MCF 10A (cell line): ENCODE measurements at places on chromosomes 4 and X. TPM values are rescaled to one million over a fixed set of nuclear protein-coding genes. Genes with fewer than 3 reads are reported as not detected.

Gene FHDC1
- 2.0 and 2.7 TPM in 2 replicates for total RNA-seq

Gene CLIC2
- total RNA-seq = 6.0 and 9.2 TPM in 2 replicates

Gene TCP11X2
- total RNA-seq = not detected in 2 replicates

Gene MID1IP1
- total RNA-seq = 52.4 and 52.9 TPM in 2 replicates

Gene ERCC6L
- total RNA-seq = 1.0 and 1.8 TPM in 2 replicates

Gene SLC10A6
- not detected in 2 replicates for total RNA-seq

Gene NLGN4X
- total RNA-seq = 1.6 and 2.2 TPM in 2 replicates

Gene SHOX
- total RNA-seq = not detected in 2 replicates

Gene CT45A3
- total RNA-seq = not detected in 2 replicates

Gene FRMD7
- not detected in 2 replicates for total RNA-seq

DNA sequence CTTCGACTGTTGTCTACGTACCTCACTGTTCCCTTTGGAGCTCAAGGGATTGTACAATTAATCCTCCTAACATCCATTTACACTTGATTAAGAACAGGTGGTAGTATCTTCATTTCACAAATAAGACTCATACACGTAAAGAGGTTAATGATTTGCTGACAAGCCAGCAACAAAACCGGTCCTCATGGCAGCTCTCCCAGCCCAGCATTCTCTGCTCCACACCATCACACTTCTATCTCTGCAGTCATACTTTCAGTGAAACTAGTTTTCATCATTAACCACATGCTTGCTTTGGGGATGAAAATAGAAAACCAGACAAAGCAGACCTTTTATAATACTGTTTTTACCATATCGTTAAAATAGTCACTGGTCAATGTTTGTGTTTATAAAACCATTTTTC is 28.7 kb upstream of the CASK start:
- DNase-seq = no peak

DNA sequence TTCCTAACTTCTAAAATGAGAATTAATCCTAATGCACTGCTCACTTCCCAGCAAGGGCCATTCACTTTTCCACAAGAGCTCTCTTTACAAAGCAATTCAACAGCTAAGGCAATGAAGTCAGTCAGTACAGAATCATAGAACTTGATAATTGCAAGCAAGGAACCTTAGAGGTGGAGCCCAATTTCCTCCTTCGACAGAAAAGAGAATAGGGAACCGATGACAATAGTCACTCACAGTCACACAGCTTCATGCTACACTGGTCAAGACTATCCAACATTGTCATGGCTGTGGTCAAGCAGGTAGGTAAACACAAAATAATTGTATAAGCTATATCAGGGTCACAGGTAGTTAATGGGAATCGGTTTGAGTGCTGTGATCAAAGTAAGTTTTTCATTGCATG is 90.0 kb downstream of the ELOVL6 start:
- DNase-seq = no peak

DNA sequence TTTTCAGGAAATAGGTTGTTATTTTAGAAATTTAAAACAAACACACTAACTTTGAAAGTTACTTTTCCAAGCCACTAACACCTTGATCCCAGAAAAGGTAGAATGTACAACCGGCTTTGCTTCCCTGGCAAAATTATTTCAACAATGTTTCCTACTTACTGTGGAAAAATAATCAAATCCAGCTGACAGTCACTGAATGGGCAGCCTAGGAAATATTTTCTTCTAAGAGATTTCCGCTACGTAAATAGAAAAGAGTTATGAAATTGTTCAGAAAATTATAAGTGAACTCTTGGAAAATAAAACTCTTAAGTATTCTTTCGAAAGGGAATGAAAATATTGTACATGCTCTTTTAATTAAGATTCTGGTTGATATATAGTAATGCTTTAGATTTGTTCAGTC is 195.7 kb downstream of the GASK1B start:
- DNase-seq = no peak

GRCh38 chr4:17817027-17817426 is 6.2 kb downstream of the NCAPG start:
- peak; percentile 56 for DNase-seq

DNA sequence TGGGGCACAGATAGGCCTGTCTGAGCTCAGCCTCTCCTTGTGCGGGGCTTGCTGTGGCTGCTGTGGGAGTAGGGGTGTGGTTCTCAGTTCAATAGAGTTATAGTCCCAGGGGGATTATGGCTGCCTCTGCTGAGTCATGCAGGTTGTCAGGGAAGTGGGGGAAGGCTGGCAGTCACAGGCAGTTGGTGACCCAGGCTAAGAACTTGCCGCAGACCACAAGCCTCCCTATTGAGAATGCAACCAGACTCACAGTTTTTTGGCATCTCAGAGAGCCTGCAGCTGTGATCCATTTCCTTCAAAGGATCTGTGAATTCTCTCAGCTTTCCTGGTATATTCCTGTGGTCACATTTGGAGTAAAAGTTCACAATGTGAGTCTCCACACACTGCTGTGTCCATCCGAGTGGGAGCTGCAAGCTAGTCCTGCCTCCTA is 364.9 kb downstream of the ZNF674 start:
- peak; percentile 46 for DNase-seq

- DNase-seq = no peak
Observed at GRCh38 chrX:40099055-40099958, 1.5 kb upstream of the BCOR start.

- no peak for DNase-seq
Observed at GRCh38 chrX:107477406-107477805, 28.0 kb downstream of the FRMPD3 start.

DNA sequence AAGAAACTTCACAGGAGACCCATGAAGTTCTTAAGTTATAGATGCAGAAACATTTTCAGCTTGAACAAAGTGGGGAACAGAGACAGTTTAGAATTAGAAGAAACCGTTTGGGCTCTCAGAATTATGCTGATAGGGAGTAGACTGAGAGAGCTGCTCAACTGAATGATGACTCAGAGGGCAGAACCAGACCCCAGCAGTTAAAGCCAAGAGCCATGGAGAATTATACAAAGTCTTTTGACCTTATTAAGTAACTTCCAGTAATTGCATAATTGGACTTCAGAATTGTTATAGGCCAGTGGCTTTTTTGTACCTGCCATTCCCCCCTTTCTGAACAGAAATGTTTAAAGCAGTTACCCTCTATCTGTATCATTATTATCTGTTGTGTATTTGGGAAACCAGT is 642.1 kb downstream of the CCSER1 start:
- peak; percentile 3 for DNase-seq

- no peak for DNase-seq
Observed at GRCh38 chr4:48334900-48335384, 6.4 kb upstream of the SLAIN2 start.

- no peak for DNase-seq
Observed at GRCh38 chr4:122591196-122591595, 29.7 kb downstream of the IL21 start.

GRCh38 chr4:185562531-185562930 is 27.2 kb upstream of the PDLIM3 start:
- DNase-seq = no peak

DNA sequence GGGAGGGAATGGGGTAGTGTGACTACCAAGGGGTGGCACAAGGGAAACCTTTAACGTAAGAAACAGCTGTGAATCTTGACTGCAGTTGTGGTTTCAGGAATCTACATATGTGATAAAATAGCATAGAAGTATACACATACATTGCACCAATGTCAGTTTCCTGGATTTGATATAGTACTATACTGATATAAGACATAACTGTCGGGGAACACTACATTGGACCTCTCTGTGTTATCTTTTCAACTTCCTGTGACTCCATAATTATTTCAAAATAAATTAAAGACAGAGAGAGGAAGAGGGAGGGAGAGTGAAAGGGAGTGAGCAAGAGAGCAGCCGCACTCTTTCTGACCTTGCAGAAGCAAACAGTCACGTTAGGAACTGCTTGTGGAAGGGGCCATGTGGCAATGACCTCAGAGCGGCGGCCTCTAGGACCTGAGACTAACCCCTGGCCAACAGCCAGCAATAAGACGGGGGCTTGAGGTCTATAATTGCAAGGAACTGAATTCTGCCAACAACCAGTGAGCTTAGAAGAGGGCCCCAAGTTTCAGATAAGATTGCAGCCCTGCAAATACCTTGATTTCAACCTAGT is 47.4 kb downstream of the NALF2 start:
- no peak for DNase-seq

GRCh38 chr4:54322818-54323417 is 93.8 kb downstream of the PDGFRA start:
- DNase-seq = peak; percentile 85

GRCh38 chr4:153788051-153788412 is 851 bp downstream of the SFRP2 start:
- DNase-seq = no peak

DNA sequence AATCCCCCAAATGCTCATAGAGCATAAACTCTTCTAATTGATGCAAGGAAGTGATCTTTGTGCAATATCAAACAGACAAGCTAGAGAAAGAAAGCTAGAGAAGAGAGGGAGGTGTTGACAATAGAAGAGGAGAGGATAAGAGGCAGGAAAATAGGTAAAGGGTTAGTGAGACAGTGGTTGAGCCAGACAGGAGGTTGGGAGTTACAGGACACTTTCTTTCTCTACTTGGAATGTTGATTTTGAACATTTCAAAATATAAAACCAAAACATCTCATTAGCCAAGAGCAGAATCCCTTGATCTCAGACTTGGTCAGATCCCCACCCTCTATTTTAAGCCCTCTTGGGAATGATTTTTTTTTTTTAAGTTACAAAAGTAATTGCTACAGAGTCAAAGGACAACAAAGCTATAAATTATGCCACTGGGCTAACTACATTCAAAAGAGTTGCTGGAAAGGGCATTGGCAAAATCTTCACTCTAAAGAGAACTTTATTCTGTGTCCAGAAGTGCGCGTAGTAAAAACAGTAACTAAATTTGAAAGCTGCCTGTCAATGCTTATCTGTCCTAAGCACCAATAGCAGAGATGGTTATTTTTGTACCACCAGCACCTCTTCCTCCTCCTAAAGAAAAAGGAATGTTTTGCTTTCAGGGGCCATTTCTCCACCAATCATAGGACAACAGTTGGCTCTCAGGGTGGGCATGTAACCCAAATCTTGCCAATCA is 133.8 kb downstream of the PDGFC start:
- no peak for DNase-seq

DNA sequence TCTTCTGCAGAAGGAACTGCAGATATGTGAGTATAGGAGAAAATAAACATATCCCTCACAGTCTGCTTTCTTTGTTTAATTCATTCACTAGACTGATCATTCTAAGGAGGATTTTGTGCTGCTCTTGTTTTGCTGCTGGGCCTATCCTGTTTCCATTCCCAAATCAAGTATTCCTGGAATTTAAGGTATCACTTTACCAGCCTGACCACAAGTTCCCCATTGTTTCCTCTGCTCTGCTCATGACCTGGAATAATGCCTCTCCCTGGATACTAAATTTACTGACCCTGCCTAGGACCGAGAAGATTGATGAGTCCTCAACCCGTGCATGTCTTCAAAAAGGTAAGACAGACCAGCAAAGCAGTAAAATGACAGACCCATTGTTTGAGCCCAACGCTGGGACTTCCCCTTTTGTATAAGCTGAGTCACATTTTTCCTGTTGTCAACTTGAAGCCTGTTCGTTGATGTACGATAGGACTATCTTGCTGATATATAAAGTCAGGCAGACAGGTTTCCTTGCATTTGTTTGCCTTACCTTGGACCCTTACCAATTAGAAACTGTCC is 85.5 kb upstream of the TET2 start:
- DNase-seq = peak; percentile 78

GRCh38 chr4:168183717-168184571 is 91.6 kb downstream of the ANXA10 start:
- peak; percentile 50 for DNase-seq

- no peak for DNase-seq
Observed at GRCh38 chr4:100547541-100548199, 29.8 kb upstream of the EMCN start.

DNA sequence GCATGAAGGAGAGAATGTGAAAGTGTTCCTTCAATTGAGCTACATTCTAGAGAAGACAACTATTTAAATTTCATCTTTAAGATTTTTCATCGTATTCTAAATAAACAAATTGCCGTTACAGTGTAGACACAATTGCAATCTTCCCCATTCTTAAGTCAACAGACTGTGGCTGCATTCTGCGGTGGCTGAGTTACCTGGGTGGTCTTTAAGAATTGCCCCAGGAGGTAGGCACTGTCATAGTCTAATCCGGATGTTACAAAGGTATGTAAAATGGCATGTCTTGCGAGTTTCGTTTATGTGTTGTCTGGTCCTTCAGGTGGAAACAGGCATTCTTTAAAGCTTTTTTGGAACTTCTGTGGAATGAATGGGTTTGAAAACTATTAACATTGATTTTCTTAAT is 586.1 kb upstream of the PITX2 start:
- no peak for DNase-seq

- no peak for DNase-seq
Observed at GRCh38 chrX:153398275-153398960, 2.7 kb downstream of the PNMA6E start.

- no peak for DNase-seq
Observed at GRCh38 chr4:182147391-182147790, 95.8 kb upstream of the TENM3 start.

- no peak for DNase-seq
Observed at GRCh38 chr4:156505341-156505955, 466.2 kb downstream of the PDGFC start.

- DNase-seq = no peak
Observed at GRCh38 chrX:153533091-153533490, 15.6 kb downstream of the ATP2B3 start.

- DNase-seq = no peak
Observed at GRCh38 chr4:166657261-166657660, 577.0 kb downstream of the SPOCK3 start.

DNA sequence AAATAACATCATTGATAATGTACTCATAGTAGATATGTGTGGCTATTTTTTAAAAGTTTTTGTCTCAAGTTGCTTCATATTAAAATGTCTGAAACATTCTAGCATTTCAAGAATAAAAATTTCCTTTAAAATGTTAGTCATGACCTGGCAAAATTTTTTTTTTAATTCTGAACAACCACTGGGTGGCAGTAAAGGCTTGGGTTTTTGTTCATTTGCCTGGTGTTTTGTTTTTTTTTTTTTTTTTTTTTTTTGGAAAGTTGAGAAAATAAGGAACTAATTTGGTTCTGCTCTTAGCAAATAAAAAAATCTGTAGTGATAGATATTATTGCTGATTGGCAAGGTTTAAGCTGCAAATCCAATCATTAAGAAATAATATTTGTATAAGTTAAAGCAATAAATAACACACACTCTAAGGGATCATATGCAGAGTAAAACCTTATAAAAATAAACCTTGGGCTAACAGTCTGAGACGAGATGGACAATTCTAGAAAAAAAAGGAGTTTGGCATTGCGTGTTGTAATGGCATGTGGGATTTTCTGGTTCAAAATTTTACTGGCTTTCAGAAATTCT is 81.4 kb downstream of the CEP44 start:
- DNase-seq = peak; percentile 54
